H9 (cell line): ENCODE measurements at places on chromosomes 5 and 9. TPM values are rescaled to one million over a fixed set of nuclear protein-coding genes. Genes with fewer than 3 reads are reported as not detected.

Gene COL5A1
- total RNA-seq = 8.6 and 9.5 TPM in 2 replicates

Gene DNLZ
- total RNA-seq = 22.3 and 24.8 TPM in 2 replicates

Gene EIF4E1B
- 1.3 and 1.8 TPM in 2 replicates for total RNA-seq

Gene C5
- total RNA-seq = 0.20 and 0.74 TPM in 2 replicates

- H3K27me3 ChIP-seq = no peaks in the 10 kb centered on the region
- no peak overlapping the region for H3K27ac ChIP-seq
- no peaks in the 10 kb centered on the region for H3K36me3 ChIP-seq
- H3K4me3 ChIP-seq = no peak overlapping the region
- no peaks in the 10 kb centered on the region for H3K4me1 ChIP-seq
- DNase-seq = no peak
Measured at GRCh38 chr5:137260820-137261695, 238.1 kb downstream of the SPOCK1 start.

DNA sequence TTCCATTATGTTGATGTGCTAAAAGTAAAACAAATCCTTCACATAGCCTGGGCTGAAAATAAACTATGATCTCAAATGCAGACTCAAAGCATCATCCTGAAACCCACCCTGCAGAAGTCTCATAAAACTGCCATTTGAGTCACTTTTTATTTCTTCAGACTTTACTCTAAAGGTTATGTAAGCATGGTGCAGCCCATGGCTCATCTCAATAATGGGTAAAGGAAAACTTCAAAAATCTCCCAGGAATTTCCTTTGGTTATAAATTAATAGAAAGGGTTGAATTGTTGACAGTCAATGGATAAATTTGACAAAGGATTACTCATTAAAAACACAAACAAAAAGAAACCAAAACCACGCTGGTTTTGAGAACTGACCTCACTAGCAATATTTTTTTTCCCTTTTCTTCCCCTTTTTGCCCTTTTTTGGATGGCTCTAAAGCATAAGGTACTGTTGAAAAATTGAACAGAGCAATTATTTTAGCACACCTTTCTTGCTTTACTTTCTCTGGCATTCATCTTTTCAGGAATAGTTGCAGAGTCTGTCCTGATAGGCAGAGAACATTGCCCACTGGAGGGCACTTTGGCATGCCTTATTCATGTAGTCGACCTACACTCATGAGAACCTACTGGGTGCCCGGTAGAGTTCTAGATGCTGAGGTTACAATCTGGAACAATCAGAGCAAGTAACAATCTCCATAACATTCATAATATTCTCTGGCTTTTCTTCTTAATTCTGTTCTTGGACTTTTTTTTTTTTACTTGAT is 191.4 kb downstream of the TMEM167A start:
- H3K4me3 ChIP-seq = no peak overlapping the region
- no peak for DNase-seq
- H3K27ac ChIP-seq = no peak overlapping the region
- H3K4me1 ChIP-seq = no peaks in the 10 kb centered on the region
- no peaks in the 10 kb centered on the region for H3K27me3 ChIP-seq

GRCh38 chr5:175783739-175784138 is 87.6 kb upstream of the CPLX2 start:
- H3K4me3 ChIP-seq = no peak overlapping the region
- no peaks in the 10 kb centered on the region for H3K36me3 ChIP-seq
- no peaks in the 10 kb centered on the region for H3K27me3 ChIP-seq

DNA sequence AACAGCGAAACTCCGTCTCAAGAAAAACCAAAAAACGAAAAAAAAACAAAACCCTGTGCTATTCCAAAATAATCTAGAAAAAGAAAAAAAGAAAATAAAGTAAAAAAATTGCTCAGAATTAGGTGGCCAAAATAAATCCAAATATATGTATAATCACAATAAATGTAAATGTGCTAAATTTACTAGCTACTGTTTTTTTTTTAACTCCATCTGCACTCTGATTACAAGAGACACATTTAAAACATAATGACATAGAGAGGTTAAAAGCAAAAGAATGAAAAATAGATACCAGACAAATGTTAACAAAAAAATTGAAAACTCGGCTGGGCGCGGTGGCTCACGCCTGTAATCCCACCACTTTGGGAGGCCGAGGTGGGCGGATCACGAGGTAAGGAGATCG is 66.1 kb downstream of the FGF1 start:
- no peak overlapping the region for H3K4me3 ChIP-seq
- peaks cover 2% of the 10 kb centered on the region; the same call in 2 of the 3 replicates for H3K36me3 ChIP-seq
- no peak overlapping the region for H3K27ac ChIP-seq
- H3K4me1 ChIP-seq = no peaks in the 10 kb centered on the region
- H3K27me3 ChIP-seq = no peaks in the 10 kb centered on the region; the same call in 1 of the 2 replicates
- DNase-seq = no peak
